ENCODE measurements at places on chromosomes 7 and 10.

GRCh38 chr7:132218876-132219275 is 357.4 kb downstream of the PLXNA4 start:
- no peak for DNase-seq

- no peak for DNase-seq
Measured at GRCh38 chr10:13788711-13789447, 202.1 kb downstream of the PRPF18 start.

- DNase-seq = no peak
Measured at GRCh38 chr7:84847038-84847437, 339.8 kb downstream of the SEMA3D start.

- no peak for DNase-seq
Measured at GRCh38 chr10:53357587-53357986, 585.0 kb upstream of the MBL2 start.

DNA sequence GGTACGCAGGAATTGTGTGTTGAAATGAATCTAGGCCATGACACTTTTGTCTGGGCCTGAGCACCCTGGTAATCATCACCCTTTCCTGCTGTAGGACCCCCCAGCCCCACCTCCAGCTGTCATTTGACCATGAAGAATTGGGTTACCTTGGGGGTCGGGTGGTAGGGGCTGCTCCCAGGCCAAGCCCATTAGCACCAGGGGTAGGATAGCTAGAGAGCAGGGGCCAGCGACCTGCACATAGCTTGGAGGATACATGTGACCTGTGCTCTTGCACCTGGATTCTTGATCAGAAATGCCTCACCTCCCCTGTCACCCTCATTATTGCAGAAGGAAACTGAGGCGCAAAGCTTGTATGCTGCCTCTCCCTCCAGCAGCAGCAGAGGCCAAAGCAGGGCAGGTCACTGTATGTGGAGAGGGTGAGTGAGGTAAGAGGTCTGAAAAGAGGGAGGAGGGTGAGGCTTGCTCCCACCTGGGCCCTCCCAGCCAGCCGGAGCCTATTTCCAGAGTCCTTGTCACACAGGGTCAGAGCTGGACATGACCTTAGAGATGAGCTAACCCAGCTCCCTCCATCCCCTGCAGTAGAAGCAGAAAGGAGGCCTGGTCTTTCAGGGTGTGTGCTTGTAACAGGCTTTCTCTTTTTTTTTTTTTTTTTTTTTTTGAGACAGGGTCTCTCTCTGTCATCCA is 35.3 kb upstream of the ANKRD2 start:
- no peak for DNase-seq

- no peak for DNase-seq
Measured at GRCh38 chr7:66741710-66742049, 1.1 kb downstream of the RABGEF1 start.

DNA sequence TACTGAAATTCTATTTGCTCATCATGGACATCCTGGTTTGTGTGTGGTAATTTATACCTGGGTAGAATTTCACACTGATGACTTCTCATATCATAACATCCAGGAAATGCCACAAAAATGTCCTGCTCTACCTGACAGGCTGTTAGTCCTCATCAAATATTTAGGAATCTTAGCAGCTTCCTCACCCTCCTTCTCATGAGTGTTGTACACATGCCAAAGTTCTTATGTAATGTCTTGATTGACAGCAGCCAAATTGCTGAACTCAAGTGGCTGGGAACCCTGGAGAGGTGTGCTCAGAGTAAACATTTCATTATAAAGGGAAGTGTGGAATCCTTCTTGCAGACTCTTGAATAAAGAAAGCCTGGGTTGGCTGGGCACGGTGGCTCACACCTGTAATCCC is 8.9 kb downstream of the EEPD1 start:
- no peak for DNase-seq

Data from activated T-helper 1 cell treated with anti-CD3 and anti-CD28 coated beads, Interleukin-2, amount 50 U/mL, for 16 hours (primary cell).